Activated naive CD8-positive, alpha-beta T cell treated with anti-CD3 and anti-CD28 coated beads for 36 hours (primary cell): ENCODE measurements at places on chromosomes 1 and 21.

DNA sequence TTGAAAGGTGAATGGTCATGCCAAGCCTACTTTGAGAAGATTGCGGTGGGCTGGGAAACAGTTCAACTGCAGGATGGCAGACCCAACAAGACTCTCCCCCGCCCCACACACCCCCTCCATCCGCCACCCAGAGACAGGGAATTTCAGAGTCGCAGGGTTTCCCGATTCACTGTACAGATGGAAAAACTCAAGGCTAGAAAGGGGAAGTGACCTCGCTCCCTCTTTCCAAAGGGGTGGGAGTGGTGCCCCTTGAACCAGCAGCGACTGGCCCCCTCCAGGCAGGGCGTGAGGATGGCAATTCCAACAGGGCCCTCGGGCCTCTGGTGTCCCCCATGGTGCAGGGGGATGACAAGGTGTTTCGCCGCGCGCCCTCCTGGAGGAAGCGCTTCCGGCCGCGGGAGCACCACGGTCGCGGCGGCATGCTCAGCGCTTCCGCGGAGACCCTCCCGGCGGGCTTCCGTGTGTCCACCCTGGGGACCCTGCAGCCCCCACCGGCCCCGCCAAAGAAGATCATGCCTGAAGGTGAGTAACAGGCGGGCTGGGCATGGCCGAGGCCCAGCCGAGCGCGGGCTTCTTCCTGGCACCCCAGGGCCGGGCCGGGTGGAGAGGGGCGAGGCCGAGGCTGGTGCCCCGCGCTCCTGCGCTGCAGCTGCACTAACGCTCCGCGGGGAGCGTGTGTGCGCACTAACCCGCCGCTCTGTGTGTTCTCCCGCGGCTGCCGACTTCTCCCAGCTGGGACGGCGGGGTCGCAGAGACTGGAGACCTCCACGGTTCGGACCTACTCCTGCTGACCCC lies 10.4 kb downstream of the MYOG start:
- H3K4me1 ChIP-seq: peaks cover 3% of the 10 kb centered on the region
- H3K4me3 ChIP-seq: no peak overlapping the region
- peaks cover 46% of the 10 kb centered on the region for H3K27me3 ChIP-seq

DNA sequence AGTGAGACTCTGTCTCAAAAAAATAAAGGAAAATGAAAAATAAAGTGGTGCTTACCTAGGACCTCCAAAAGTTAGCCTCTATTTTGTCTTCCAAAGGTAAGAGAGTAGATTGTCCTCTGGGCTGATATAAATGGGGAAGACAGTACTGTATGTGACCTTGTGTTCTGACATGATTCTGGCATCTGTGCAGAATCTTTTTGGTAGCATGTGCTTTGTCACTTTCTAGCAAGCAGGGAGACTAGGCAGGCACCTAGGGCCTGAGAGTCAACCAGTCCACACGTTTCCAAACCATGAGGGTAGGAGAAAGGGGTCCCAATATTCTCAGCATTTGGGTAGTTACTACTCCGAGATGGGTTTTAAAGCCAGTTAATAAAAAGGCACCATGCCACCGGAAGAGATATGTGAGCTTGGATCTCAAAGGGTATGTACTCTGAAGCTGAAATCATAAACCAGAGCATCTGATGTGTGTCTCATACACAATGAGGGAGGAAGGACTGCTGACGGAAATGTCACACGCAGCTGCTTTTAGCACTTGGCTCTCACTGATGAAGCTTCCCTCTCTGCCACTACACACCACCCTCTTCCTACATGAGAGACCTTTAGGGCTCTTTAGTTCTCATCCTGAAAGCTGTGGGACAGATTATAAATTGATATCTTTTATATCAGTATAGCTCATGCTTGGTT lies 27.0 kb upstream of the SLC16A1 start:
- no peaks in the 10 kb centered on the region for H3K4me1 ChIP-seq
- peaks cover 11% of the 10 kb centered on the region for H3K36me3 ChIP-seq
- no peak for DNase-seq
- no peak overlapping the region for H3K4me3 ChIP-seq
- H3K27ac ChIP-seq: no peak overlapping the region

DNA sequence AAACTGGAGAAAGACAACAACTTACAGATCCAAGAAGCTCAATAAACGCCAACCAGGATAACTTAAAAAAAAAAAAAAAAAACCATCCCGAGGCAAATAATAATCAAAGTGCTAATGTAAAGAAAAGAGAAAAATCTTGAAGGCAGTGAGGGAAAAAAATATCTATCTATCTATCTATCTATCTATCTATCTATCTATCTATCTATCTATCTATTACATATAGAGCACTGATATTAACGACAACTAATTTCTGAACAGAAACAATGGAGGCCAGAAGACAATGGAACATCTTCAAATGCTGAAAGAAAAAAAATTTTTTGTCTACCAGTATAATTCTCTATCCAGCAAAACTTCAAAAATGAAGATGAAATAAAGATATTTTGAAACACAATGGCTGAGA lies 18.0 kb downstream of the PACC1 start:
- H3K27me3 ChIP-seq: no peaks in the 10 kb centered on the region
- DNase-seq: no peak
- peaks cover 8% of the 10 kb centered on the region for H3K4me1 ChIP-seq
- no peak overlapping the region for H3K4me3 ChIP-seq
- H3K27ac ChIP-seq: no peak overlapping the region

DNA sequence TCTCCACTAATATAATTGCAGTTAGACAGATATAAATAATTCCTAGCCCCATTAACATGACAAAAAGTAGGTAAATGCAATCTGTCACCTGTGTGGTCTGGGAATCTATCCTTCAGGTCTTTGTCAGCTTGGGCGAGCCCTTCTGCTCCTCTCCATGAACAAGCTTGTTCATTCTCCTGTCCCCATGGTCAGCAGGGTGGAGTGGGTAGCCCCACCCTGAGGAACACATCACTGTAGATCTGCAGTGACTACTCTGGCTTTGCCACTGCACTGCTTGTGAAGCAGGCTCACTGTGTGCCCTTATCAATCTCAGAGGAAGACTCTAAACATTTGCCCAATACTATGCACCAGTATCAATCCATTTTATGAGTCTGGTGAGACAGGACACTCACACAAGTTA lies 279.0 kb downstream of the MATN1 start:
- no peak for DNase-seq
- no peak overlapping the region for H3K27ac ChIP-seq
- H3K4me3 ChIP-seq: no peak overlapping the region
- H3K27me3 ChIP-seq: peaks cover 10% of the 10 kb centered on the region
- H3K36me3 ChIP-seq: no peaks in the 10 kb centered on the region
- no peaks in the 10 kb centered on the region for H3K4me1 ChIP-seq

DNA sequence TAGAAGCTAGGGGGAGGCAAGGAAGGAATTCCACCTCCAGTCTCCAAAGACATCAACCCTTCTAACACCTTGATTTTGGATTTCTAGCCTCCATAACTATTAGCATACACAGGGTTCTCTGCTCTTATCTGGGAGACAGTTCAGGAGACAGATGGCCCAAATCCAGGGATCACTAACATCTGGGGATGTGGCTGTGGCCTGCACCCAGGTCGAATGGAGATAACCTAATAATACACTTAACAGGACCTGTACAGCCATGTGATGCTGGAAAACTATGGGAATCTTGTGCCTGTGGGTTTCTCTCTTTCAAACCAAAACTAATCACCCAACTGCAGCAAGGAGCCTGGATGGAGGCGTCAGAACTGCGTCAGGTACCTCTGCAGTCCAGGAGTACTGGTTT lies 47.6 kb downstream of the KIAA0319L start:
- H3K36me3 ChIP-seq: peaks cover 28% of the 10 kb centered on the region
- no peaks in the 10 kb centered on the region for H3K27me3 ChIP-seq
- H3K27ac ChIP-seq: no peak overlapping the region
- peaks cover 46% of the 10 kb centered on the region for H3K4me1 ChIP-seq

DNA sequence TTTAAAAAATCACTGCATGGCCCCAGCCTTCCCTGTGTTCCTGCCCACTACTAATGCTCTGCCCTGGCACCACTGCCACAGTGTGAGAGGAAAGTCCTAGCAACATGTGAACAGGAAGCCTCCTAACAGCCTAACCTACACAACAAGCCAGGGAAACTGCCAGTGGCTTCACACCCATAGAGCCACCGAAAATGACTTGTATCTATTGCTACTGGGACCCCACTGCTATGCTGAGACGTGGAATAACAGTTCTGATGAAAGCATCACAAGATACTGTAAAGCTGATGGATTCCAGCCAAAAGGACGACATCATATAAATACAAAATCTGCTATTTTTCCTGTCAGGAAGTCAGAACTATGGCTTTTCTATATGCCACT lies 74.9 kb downstream of the JAK1 start:
- DNase-seq: peak; percentile 11
- no peaks in the 10 kb centered on the region for H3K27me3 ChIP-seq
- H3K4me3 ChIP-seq: no peak overlapping the region
- peak overlapping the region; percentile 4 for H3K27ac ChIP-seq

GRCh38 chr1:153698923-153699714 lies 20.6 kb downstream of the NPR1 start:
- DNase-seq: no peak
- H3K27ac ChIP-seq: no peak overlapping the region
- H3K27me3 ChIP-seq: no peaks in the 10 kb centered on the region
- H3K4me3 ChIP-seq: no peak overlapping the region

- no peaks in the 10 kb centered on the region for H3K27me3 ChIP-seq
- no peak overlapping the region for H3K4me3 ChIP-seq
- no peaks in the 10 kb centered on the region for H3K4me1 ChIP-seq
- H3K36me3 ChIP-seq: peaks cover 9% of the 10 kb centered on the region
Observed at GRCh38 chr21:46393451-46393940, 65.2 kb upstream of the DIP2A start.

GRCh38 chr1:106620521-106620954 lies 435.9 kb upstream of the PRMT6 start:
- no peaks in the 10 kb centered on the region for H3K36me3 ChIP-seq
- DNase-seq: no peak
- H3K4me3 ChIP-seq: no peak overlapping the region
- no peaks in the 10 kb centered on the region for H3K27me3 ChIP-seq
- no peaks in the 10 kb centered on the region for H3K4me1 ChIP-seq
- H3K27ac ChIP-seq: no peak overlapping the region
